ENCODE measurements at places on chromosomes 6 and 20.

- DNase-seq = no peak
Observed at GRCh38 chr6:14108571-14109410, 8.8 kb upstream of the CD83 start.

GRCh38 chr6:6752129-6752528 is 163.6 kb downstream of the LY86 start:
- DNase-seq = no peak

DNA sequence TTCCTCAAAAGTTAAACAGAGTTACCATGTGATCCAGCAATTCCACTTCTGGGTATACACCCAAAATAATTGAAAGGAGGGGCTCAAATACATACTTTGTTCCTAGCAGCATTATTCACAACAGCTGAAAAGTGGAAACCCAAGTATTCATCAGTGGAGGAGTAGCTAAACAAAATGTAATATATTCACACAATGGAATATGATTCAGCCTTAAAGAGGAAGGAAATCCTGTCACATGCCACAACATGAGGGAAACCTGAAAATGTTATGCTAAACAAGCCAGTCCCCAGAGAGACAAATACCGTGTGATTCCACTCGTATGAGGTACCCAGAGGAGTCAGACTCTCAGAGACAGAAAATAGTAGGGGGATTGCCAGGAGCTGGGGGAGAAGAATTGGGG is 44.5 kb downstream of the PXDC1 start:
- no peak for DNase-seq

- DNase-seq = no peak
Observed at GRCh38 chr6:158684311-158684710, 34.5 kb downstream of the SYTL3 start.

- no peak for DNase-seq
Observed at GRCh38 chr20:64100566-64100888, 6.8 kb downstream of the NPBWR2 start.

Measured in anterior cingulate cortex (tissue), 58 donors.